ENCODE measurements at places on chromosomes 7 and 10.
A peak's percentile ranks its signal among the peaks of the same experiment; 100 is the strongest.

DNA sequence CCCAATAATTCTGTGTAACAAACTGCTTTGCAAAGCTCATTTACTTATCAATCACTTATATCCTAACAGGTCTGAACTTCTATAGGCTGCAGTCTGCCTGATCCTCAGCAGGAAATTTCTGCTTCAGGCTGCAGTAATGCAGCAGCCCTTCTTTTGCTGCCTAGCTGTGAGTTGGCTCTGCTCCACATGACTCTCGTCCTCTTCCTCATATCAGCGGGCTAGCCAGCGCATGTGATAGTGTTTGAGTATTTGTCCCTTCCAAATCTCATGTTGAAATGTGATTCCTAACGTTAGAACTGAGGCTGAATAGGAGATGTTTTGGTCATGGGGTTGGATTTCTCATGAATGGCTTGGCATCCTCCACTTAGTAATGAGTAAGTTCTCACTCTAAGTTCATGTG lies 387.8 kb downstream of the SEMA3D start:
- no peak for DNase-seq

GRCh38 chr7:85074016-85074415 lies 112.8 kb downstream of the SEMA3D start:
- no peak for DNase-seq

DNA sequence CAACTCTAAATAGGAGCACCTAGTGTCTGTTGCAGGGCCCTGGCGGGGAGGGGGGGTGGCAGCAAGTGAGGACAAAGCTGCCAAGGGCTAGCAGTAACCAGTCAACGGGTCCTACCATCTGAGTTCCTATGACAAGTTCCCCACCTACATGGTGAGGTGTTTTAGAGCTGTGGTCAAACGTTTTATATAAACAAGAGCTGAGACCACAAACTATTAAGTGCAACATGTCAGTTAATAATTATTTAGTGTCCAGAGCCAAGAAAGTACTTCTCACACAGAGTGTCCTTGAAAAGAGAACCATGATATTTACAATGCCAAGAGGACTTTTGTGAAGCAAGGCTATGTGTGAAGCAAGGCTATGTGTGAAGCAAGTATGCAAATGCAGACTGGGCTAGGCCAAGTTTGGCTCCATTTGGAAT lies 434.7 kb downstream of the TNS3 start:
- DNase-seq: no peak

DNA sequence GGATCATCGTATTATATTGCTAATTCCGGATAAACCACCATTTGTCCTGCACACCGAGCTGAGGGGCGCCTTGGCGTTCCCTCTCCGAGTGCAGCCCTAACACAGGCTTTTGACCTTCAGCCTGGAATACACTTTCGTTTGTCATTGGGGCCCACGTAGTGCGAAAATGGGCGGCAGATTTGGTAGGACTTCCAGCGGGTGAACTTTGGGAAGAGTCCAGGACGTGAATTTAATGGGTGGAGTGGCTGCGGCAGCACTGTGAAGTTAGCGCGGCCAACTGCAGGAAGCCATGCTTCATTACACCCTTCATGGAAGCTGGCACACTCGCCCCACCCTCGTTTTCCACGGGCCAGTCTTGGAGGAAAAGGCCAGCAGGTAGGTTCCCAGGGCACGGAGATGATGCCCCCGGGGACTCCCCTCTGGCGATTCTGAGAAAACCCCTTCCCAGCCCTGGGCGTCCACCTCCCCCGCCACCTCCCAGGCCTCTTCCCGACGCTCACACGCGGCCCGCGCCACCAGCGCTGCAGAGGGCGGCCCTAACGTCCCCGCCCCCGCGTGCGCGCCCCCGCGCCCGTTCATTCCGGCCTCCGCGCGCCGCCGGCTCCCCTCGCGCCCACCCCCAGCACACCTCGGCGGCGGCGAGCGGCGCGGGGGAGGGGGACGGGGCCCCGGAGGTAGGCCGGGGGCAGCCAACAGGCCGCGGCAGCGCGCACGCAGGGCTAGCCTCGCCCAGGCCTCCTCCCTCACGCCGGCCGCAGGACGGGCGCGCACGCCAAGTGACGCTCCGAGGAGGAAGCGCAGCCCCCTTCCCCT lies at the start of gene MLLT10:
Gene MLLT10, plus strand, starts transcription at position 766 of the 813 bp plus-strand sequence. CDS start 413 bp downstream, outside the sequence.
- DNase-seq: peak; percentile 91

DNA sequence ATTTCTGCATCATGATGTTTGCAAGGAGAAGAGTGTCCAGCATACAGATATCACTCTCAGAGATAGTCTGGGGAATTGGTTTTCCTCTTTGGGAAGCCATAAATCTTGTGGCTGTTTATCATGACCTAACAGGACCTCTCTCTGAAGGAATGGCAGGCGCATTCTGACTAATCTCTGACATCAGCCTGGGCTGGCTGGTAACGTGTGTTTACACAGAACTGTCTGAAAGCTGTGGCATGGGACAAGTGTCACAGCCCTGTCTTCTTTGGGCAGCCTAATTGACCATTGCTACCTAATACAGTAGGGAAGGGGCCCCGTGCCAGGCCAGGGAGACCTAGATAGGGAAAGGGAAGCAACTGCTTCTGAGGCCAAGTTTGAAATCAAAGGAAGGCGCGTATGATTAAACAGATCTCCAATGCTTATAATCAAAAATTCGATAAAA lies 73.9 kb upstream of the CABCOCO1 start:
- DNase-seq: peak; percentile 3
